ENCODE measurements at places on chromosomes 6 and 20.

GRCh38 chr6:78397499-78397898 lies 469.9 kb upstream of the IRAK1BP1 start:
- DNase-seq, result no peak

GRCh38 chr6:142853244-142854180 lies 91.5 kb downstream of the HIVEP2 start:
- no peak for DNase-seq

GRCh38 chr6:138386897-138387296 lies 9.2 kb downstream of the SMIM28 start:
- no peak for DNase-seq

DNA sequence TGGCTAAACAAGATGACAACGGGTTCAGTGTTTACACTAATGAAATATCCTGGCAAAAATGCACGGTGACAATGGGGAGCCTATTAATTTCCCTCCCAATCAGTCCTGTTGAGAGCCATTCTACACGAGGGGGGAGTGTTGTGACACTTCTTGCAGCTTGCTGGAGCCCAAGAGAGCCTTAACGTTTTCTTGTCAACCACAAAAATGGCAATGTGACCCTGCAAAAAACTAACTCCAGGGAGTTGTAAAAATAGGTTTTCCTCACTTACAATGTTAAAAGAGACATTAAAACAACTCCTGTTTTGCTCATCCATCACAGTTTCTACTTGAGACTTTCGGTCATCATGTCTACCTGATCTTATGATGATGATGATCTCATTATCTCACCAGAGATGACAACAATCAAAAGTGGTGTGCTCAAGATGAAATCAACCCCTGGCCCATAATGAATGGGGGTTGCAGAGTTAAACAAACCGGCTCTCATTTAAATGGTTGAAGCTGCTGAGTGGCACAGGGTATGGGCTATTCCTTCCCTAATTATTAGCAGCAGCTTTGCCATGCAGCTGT lies 57.9 kb downstream of the GJA10 start:
- no peak for DNase-seq

DNA sequence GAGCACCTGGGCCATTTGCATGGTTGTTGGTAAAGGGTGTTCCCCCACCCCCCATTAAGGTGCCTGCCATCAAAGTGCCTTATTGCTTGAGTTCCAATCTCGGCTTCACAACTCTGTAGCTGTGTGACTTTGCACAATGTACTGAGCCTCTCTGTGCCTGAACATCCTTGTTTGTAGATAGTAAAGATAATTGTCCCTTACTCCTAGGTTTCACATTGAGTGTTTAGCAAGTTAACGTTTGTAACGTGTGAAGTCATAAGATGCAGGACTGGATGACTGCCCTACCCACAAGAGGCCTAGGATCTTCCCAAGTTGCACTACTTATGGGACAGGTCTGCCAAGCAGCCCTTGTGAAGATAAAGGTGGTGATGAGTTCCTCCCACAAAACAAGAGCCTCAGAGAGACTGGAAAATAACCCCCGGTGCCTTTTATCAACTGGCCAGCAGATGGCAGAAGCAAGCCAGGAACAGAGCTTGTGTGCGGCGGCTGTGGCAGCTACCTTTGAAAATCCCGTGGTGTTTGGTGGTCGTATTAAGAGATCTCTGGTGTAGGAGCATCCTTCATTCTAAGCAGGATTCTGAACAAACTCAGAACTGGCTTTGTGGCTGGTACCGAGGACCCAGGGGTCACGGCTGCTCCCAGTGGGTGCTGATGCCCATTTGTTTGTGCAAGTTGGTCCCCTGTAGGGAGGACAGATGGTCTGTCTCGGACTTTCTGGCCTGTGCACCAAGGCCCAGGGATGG lies 99.1 kb downstream of the CDH26 start:
- DNase-seq, result peak; percentile 35

GRCh38 chr20:1952737-1953530 lies 40.9 kb downstream of the PDYN start:
- no peak for DNase-seq

GRCh38 chr20:37383229-37383989 lies 37.5 kb downstream of the SRC start:
- no peak for DNase-seq

GRCh38 chr20:5863040-5863833 lies 87.1 kb downstream of the TRMT6 start:
- DNase-seq, result no peak
